ENCODE measurements at places on chromosomes 3 and 15.

DNA sequence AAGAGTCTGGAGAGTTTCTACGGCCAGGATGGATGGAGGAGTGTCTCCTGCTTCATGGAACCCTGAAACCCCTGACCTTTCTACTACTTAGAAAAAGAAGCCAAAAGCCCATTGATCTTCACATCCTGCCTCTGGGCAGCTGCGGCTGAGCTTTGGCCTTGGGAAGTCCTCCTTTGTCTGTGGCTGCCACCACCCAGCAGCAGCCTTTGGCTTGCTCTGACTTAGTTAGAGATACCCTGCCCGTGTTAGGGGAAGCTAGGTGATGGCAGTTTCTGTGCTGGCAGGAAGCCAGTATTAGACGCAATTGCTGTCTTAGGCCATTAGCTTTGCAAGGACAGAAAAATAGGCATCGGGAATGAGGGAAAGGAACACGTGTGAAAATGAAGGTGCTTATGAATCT is 18.8 kb downstream of the APH1B start:
- no peak for DNase-seq

DNA sequence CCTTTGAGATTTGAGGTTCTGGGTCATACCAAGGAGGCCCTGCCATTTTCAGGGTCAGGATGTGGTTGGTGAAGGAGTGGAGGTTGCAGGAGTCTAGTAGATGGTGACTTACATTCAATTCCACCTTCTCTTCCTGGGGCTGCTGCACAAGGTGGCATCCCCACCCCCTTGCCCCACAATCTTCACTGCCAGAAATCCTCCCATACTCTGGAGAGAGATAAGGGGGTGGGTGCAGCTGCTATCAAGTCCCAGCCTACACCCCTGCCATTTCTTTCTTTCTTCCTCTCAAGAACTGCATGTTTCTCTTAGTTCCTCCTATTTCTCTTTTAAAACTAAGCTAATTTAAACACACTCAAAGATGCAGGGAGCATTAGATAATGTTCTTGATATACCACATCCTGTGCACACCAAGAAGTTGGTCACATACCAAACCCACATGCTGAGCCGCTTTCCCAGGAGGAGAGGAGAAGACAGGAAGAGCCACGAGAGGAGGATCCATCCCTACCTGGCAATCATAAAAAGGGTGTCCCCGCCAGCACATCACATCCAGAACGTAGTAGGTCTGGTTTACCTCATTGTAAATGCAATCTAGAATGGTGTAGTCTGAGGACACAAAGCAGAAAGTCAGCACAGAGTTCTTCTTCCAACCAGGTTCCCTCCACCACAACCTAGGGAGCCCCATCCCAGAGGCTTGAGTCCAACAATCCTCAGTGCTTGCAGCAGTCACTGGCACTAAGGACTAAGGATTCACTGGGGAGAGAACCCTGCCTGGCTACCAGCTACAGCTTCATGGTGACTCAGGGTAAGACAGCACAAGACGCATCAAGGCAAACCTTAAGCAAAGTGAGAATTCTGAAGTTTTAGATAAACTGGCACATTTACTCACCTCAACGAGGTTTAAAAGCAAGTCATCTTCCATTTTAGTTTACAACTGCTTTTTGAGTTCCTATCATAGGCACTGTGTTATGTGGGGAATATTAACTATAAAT is 18.5 kb downstream of the SNUPN start:
- DNase-seq, result no peak

- DNase-seq, result no peak
Observed at GRCh38 chr15:45548753-45549520, 26.4 kb upstream of the SLC30A4 start.

DNA sequence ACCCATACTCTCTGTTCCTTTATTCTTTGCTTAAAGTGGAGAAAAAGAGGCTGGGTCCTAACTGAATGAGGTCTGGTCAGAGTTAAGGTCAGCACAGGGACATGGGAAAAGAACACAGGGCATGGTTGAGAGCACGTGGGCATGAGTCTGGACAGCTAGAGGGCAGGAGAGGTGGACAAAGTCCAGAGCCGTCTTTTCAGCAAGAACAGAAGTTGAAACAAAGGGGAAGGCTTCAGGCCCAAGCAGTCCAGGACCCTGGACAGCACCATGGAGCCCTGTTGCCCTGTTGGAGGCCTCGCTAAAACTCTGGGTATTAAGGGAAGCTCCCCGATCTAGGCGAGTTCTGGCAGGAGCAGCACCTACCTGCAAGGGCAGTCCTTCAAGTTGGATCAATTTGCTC is 50.7 kb downstream of the XYLB start:
- peak; percentile 33 for DNase-seq

DNA sequence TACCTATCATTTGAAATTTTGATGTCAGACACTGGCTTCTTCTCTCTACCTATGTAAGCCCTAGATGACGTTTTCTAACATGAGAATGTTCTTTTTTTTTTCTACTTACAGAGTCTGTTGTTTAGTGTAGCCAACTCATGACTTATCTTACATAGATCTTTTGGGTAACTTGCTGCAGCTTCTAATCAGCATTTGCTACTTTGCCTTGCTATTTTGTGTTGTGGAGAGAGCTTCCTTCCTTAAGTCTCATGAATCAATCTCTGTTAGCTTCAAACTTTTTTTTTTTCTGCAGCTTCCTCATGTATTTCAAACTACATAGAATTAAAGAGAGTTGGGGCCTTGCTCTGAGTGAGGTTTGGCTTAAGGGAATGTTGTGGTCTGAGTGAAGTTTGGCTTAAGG is 568.7 kb upstream of the BCHE start:
- no peak for DNase-seq

DNA sequence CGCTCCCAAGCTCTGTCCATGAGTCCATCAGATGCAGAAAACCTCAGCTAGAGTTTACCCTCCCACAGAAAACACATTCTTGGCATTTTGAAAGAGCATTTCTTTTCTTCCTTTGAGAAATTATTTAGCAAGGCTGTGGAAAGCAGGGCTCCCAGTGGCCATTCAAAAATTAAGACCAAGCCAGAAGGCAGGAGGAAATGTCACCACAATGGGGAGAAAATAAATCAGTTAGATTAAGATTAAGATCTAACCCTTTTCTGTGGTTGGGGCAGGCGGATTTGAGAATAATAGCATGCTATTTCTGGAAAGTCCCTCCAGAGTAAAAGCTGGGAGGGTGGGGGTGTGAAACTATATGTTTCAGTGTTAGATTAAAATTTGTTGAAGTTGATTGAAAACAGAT is 20.2 kb downstream of the LRIG1 start:
- no peak for DNase-seq

DNA sequence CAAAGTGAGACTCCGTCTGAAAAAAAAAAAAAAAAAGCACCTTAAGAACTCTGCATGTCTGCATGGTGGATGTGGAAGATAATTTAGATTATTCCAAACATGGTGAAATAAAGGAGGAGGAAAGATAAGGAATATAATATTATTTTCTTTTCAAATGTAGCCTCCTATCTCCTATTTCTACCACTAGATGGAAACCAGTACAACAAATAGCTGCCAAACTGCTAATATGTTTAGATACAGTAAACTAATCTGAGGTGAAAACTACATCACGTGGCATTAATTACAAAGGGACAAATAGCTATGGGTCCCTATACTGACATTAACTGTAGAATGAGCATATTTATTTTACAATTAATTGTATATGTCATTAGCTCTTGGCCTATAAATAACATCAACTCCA is 197.8 kb downstream of the TBC1D5 start:
- DNase-seq, result peak; percentile 2

DNA sequence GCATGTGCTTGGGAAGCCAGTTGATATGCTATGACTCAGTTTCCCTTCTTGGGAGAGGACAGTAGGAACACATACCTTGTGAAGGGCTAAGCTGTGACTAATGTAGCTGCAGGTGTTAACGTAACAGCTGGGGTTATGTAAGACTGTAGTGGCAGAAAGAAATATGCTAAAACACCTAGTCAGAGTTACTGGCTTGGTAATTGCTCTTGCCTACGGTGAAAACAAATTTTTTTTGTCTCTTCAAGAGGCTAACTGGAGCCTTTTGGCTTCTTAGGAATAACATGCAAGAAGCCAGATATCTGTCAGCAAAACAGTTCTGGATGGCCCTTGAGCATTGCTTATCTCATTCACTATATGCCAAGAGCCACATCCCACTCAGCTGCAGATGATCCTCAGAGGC is 1.4 kb downstream of the MAPKBP1 start:
- DNase-seq, result no peak

DNA sequence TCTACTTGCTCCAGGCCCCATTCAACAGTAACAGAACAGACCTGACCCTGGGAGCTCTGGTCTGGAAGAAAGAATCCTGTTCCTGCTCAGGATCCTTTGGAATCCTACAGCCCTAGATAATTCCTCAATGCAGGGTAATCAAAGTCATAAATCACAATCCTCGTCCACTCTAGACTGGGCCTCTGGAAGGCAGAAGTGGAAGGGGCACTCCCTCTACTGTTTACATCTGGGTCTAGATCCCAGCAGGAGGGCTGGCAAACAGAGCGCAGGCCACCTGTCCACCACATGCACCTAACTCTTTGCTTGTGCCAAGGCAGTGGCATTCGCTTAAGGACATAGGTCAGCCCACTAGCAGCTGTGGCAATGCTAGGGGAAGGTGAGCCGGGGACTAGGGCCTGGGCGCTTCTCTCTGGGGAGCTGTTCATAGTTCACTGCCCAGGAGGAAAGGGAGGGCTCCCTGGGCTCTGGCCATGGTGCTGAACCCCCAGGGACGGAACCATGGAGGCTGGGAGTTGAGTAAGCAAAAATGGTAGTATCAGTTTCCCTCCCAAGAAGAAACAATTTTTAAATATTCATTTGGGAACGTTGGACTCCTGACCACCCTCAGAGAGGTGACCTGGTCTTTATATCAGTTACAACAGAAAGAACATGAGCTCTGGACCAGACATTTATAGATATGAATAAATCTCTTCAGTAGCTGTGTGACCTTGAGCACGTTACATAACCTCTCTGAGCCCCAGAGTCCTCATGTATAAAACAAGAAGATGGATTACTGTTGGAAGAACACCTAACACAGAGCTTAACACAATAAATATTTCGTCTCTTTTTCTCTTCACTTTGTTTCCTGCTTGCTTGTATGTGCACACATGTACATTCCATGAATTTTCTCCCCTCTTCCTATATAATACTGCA is 90.2 kb downstream of the NTRK3 start:
- DNase-seq, result peak; percentile 28

GRCh38 chr3:120450600-120451271 is at the start of gene FSTL1:
Gene FSTL1 (minus strand): TSS chr3:120450992. CDS start chr3:120450746, 246 bp downstream.
- peak; percentile 39 for DNase-seq

- no peak for DNase-seq
Observed at GRCh38 chr3:134680796-134681521, 30.1 kb upstream of the KY start.

GRCh38 chr3:41222501-41222900 is 23.2 kb downstream of the CTNNB1 start:
- DNase-seq, result no peak

Data from ACHN (cell line).